ENCODE measurements at places on chromosomes 16 and 17.

DNA sequence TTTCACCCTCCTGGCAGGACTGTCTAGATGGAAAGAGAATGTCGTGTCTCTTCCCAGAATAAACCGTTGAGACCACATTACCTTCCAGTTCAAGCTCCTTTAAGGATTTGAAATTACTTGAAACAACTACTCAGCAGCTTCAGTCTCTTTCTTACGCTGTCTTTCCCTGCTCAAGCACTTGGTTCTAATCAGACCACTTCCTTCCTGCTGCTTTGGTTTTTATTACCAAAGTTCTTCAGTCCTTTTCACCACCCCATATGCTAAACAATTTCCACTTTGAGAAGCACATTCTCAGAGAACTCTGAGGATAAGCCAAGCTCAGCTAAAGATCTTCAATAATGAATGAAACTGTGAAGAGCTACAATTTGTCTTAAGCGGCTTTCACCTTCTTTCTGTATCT, 105.4 kb downstream of the STX8 start:
- DNase-seq, result no peak

DNA sequence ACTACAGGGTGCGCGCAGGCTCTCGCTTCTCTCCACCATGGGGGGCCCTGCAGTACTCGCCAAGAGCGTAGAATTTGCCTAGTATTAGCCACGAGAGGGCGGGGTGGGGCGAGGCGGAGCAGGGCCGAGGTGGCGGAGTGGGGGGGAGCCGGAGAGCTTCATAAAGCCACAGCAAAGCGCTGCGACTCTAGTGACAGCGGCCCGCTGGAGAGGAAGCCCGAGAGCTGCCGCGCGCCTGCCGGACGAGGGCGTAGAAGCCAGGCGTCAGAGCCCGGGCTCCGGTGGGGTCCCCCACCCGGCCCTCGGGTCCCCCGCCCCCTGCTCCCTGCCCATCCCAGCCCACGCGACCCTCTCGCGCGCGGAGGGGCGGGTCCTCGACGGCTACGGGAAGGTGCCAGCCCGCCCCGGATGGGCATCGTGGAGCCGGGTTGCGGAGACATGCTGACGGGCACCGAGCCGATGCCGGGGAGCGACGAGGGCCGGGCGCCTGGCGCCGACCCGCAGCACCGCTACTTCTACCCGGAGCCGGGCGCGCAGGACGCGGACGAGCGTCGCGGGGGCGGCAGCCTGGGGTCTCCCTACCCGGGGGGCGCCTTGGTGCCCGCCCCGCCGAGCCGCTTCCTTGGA, at the start of gene TBX21:
TBX21 (plus strand) TSS at position 190 of the 627 bp plus-strand sequence; CDS start at position 409, 219 bp downstream.
- peak; percentile 95 for DNase-seq

DNA sequence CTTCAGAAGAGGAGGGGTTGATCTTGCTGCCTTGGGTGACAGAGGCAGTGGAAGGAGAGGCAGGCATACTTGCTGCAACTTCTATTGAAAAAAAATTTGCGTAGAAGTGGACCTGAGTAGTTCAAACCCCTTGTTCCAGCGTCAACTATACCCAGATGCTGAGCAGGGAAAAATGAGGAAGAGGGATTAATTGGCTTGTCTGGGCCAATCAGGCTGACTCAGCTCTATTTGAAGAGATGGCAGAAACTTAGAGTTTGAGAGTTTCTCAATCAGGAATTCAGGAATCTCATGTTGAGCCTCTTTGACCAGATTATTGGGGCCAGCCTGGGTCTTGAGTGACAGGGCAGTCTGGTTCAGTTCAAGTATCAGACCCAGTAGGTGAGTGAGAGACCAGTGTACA, 17.6 kb downstream of the CASC3 start:
- no peak for DNase-seq

- DNase-seq, result peak; percentile 80
These were observed 171.8 kb downstream of the PRKCA start for GRCh38 chr17:66474258-66474657.

- no peak for DNase-seq
These were observed 48.6 kb upstream of the CBFA2T3 start for GRCh38 chr16:89025636-89026035.

All from neural progenitor cell (in vitro differentiated cells).